ENCODE measurements at places on chromosomes 12 and 14.

DNA sequence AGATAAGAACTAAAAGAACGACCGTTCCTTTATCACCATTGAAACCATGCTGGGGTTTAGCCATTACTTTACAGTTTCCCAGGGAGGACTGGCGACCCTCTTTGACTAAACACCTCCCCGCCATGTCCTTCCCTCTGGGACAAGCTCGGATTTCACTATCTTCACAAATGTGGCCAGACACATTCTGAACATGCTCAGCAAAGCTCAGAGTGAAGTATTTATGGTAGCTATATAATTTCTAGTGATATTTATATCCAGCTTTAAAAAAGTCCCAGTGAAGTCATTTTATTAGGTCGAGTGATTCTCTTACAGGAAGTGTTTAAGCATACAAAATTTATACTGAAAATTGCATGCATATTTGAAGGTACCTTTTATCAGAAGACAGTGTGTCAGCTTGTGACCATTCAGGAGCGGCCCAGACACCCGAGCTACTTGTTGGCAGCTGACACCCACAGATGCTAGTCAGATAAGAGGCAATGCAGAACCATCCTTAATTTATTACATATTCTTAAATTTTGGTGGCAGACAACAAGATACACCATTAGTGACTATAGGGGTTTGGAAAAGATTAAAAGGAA, 36.8 kb downstream of the NIN start:
- peak; percentile 72 for DNase-seq

GRCh38 chr12:129606239-129606638, 297.6 kb downstream of the TMEM132D start:
- no peak for DNase-seq

- peak; percentile 61 for DNase-seq
These were observed 34.5 kb upstream of the RIC8B start for GRCh38 chr12:106739815-106740530.

- no peak for DNase-seq
These were observed at the start of gene USP44 for GRCh38 chr12:95551305-95551704. TSS of gene USP44 (minus strand) at chr12:95551476. CDS start at chr12:95534256, 17,220 bp downstream.

GRCh38 chr12:58081488-58081887, 140.1 kb downstream of the ATP23 start:
- no peak for DNase-seq

DNA sequence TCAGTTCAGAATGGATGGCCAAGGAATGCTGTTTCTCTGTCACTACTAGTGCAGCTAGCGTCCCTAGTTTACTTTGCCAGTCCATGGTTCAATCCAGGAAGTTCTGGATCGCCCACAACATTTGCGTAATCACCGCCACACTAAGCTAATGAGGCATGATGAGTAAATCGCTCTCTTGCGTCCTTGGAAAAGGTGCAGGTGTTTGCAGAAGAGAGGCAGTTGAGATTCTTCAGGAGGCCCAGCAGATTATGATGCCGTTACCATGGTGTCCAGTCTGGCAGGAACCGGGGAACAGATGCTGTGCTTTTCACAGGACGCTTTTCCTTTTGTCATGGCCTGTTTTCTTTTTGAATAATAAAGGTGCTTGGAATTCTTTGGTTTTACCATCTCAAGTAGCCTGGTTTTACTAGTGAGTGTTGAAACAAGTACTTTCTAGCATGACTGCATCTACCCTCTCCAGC, 9.0 kb downstream of the TPH2 start:
- peak; percentile 23 for DNase-seq

- no peak for DNase-seq
These were observed 101.5 kb downstream of the RPAP3 start for GRCh38 chr12:47604221-47604873.

GRCh38 chr14:38505973-38506249, 250.0 kb upstream of the CLEC14A start:
- no peak for DNase-seq

GRCh38 chr12:40225984-40226602, 1.3 kb downstream of the LRRK2 start:
- DNase-seq: no peak

DNA sequence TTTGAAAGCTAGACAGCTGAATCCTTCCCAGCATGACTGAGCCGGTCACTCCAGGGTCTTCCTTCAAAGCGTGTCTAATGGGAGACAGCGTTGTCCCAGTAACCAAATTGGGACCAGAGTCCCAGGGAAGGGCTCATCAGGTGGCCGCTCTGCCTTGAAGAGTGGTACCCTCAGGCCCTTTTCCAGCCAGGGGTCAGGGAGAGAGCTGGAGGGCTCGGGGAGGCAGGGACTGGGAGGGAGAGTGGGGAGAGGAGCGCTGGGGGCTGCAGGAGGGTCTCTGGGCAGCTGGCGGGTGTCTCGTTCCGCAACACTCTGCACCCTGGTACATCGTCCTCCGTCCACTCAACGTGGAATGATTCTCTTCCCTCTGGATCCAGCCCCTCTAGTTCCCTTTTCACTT, 1.6 kb upstream of the RTL1 start:
- DNase-seq: no peak

DNA sequence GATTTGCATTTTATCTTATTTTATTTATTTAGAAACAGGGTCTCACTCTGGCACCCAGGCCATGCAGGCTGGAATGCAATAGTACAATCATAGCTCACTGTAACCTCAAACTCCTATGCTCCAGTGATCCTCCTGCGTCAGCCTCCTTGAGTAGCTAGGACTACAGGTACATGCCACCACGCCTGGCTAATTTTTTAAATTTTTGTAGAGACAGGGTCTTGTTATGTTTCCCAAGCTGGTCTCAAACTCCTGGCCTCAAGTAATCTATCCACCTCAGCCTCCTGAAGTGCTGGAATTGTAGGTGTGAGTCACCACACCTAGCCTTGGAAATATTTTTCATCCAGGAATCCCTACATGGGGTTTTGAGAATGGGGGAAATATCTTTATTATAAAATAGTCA, 84.6 kb downstream of the MAPKAPK5 start:
- DNase-seq: no peak

DNA sequence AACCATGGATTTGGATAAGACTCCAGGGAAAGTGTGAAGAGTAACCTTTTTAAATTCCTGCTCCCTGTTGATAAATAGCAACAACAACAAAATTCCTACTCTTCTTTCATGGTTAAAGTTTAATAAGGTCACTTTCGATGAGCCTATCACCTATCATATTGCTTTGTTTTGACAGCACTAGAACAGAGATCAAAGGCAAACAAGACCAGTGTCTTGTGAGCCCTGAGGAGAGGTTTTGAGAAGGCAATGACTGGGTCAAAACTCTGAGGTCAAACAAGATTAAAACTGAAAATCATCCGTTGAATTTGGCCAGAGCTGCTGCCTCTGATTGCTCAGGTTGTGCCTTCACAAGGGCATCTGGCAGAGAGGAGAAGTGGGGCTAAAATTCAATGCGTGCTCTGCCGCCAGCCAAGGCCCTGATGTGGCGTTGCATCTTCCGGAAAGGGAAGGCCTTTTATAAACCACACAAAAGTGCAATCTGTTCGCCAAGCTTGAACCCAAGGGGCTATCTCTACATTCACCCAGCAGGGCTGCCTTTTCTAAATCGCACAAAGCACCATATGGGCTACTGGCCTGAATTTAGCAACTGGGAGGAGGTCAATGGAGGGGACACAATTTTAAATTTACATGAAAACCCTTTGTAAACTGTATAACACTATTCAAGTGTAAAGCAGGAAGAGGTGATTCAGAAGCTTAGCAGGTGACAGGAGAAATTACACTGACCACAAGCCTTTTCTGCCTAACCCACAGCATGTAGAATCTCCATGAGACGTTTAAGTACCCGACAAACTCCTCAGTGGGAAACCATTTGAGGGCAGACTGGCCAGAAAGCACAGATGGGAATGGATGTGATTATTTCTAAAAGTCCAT, 140.8 kb downstream of the DAD1 start:
- DNase-seq: no peak

DNA sequence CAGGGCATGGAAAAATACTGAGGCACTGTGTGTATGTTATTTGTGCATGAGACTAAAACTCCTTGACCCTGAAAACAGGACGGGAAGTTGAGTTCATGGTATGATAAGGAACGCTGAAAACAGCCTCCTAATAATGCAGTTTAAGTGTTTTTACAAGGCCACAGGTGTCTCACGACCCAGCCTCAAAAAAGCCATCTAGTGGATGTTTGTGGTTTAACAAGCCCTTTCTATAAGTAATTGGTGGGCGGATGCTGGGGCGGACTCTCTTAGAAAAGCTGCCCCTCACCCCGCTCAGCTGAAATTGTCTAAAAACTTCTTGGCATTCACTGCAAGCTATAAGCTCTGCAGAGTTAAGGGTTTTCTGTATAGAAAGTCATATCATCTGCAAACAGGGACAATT, 184.5 kb downstream of the NUBPL start:
- DNase-seq: no peak

- DNase-seq: no peak
These were observed 24.8 kb downstream of the RGS6 start for GRCh38 chr14:71956920-71957563.

- DNase-seq: peak; percentile 18
These were observed 11.8 kb upstream of the SYNE2 start for GRCh38 chr14:63840981-63841380.

DNA sequence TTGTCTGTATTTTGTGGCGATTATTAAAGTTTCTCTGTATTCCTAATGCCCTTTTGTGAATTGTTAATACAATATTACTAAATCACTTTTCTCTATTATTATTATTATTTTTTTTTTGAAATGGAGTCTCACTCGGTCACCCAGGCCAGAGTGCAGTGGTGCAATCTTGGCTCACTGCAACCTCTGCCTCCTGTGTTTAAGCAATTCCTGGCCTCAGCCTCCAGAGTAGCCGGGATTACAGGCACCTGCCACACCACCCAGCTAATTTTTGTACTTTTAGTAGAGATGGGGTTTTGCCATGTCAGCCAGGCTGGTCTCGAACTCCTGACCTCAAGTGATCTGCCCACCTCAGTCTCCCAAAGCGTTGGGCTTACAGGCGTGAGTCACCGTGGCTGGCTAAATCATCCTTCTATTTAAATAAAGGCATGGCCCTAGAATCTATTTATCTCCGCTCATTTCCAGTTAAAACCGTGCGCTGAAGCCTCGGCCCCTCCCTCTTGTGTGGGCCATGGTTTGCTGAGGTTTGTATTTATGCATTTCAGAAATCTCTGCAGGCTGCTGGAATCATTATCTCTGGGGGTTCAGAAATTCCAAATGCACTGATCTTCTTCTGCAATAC, 1136.4 kb upstream of the TMEM132C start:
- DNase-seq: peak; percentile 45

- peak; percentile 87 for DNase-seq
These were observed 67.2 kb downstream of the CCDC92 start for GRCh38 chr12:123905319-123905925.

DNA sequence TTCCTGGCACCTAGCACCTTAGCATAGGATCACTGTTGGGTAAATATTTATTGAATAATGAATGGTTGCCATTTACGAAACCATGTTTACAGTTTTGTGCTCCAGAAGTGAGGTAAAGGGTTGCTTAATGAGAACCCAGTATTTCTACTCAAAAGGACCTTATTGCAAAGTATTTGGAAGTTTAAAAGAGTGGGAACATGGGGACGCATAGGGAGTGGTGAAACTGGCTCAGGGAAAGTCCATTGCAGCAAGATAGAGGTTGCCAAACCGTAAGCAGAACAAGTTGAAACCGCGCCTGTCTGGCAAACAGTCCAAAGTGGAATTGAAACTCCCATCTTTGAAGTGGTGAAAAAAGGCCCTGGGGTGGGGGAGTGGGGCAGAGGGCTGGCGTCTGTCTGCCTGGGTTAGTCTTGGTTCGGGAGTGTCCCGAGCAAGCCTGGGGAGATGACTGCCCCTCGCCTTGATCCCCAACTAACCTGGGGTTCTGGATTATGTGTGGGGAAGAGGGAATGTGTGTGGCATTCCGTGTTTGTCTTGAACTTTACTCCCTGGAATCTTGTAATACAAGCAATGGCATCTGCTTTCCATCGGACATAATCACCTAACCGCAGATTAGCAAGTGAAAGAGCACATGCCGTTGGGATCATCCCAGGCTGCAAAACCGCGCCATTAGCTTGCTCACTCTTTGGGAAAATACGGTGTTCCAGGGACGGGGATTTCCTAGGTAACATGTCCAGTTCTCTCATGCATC, 7.2 kb downstream of the ALDH2 start:
- peak; percentile 100 for DNase-seq

GRCh38 chr12:109944561-109945359, 44.7 kb downstream of the TCHP start:
- DNase-seq: peak; percentile 50

GRCh38 chr12:13135371-13136178, 32.1 kb upstream of the GSG1 start:
- DNase-seq: peak; percentile 68

DNA sequence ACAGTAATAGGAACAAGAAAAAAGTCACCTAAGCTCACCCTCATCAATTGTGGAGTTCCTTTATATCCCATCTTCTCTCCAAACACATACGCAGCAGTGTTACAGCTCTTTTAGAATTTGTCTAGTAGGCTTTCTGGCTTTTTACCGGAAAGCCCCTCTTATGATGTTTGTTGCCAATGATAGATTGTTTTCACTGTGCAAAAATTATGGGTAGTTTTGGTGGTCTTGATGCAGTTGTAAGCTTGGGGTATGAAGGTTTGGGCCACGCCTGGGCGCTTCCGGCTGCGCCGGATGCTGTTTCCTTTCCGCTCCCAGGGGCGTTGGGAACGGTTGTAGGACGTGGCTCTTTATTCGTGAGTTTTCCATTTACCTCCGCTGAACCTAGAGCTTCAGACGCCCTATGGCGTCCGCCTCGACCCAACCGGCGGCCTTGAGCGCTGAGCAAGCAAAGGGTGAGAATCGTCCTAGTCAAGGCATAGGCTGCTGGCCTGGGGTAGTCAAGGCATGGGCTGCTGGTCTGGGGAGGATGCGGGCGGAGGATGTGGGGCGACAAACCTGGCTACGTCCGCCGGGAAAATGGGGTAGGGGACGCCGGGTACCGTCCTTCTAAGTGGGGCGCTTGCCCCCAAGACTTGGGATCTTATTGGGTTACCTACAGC, at the start of the genes C12orf57 and RNU7-1:
Gene C12orf57 (plus strand): TSS at position 301 of the 659 bp plus-strand sequence. CDS start 100 bp downstream, at position 401.
Gene RNU7-1 (plus strand): TSS at position 95 of the 659 bp plus-strand sequence.
- peak; percentile 87 for DNase-seq

- DNase-seq: no peak
These were observed 106.7 kb downstream of the PPM1A start for GRCh38 chr14:60355768-60356167.

DNA sequence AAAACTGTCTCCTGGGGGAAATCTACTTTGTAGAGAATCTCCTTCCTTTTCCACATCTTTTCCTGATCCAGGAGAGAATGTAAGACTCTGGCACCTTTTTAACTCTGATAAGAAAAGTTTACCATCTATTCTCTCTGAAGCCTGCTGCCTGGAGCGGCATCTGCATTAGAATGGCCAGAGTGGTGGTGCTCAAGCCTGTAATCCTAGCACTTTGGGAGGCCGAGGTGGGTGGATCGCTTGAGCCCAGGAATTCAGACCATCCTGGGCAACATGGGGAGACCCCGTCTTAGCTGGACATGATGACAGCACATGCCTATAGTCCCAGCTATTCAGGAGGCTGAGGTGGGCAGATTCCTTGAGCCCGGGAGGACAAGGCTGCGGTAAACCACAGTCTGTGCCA, 1.4 kb upstream of the CHFR start:
- DNase-seq: no peak

DNA sequence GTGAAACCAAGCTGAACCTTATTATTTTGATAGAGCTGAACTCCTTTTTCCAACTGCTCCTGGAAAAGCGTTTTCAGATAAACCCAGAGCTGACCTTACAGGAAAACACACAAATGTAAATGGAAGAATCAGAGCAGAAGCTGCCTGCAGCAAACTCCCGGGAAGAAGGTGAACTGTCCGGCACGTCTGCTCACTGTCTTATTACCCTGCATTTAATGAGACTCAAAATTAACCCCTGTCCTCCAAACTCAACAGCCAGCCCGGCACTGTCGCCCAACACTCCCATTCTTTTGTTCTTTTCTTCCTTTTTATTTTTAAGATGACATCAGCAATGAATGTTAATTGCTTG, 1046.9 kb upstream of the FLRT2 start:
- peak; percentile 35 for DNase-seq

Data from fibroblast of villous mesenchyme (primary cell).